ENCODE measurements at places on chromosomes 13 and 19.

DNA sequence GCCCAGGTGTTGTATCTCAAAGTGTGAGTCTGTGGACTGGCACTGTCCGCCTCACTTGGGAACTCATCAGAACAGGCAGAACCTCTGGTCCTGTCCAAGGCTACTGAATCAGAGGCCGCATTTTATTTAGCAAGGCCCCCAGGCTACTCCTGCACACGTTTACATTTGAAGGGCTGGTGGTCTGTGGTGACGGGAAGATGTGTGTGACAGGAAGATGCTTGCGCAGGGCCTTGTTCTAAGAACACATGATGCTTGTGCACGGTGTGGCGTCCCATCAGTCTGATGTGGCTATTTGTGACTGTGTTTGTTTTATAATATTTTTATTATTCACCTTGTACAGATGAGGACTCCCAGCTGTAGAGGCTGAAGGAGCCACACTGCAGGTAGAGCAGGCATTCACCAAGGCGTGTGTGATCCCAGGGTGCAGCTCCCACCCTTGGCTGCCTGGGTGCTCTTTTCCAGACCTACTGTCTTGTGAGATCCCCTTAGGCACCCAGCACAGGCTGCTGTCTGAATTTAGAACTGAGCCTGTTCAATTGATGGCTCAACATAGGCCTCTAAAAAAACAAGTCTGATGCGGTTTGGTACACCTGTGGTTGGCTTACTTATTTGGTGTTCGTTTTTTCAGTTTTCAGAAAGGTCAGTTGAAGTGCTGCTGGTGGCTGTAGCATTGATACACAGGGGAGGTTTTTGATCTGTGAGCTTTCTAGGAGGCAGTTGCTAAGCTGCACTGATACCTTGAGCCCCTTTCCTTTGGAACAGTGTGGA, 3.1 kb downstream of the SLC25A15 start:
- DNase-seq: no peak

DNA sequence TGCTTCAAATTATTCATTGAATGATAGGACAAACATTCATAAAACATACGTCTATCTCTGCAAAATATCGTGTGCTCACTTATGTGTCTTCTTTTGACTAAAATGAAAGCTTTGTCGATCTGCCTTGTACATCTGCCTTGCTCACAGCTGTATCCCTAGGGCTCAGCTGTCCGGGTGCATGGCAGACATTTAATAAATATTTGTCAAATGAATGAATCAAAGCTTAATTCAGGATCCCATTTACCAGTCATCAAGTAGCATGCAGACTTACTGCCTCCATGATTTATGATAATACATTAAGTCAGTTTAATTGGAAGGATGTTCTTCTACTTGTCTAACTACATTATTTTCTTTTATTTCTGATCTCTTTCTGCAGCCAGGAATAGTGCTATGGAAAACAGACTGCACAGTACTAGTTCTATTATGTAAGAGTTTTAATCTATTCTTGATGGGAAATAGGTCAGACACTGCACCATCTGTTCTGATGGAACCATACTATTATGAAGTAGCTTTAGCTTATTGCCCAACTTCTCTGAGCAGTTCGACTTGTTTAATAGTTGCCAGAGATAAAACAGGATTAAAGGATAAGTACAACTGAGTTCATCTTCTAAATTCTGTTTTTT, 13.2 kb downstream of the SLC46A3 start:
- no peak for DNase-seq

DNA sequence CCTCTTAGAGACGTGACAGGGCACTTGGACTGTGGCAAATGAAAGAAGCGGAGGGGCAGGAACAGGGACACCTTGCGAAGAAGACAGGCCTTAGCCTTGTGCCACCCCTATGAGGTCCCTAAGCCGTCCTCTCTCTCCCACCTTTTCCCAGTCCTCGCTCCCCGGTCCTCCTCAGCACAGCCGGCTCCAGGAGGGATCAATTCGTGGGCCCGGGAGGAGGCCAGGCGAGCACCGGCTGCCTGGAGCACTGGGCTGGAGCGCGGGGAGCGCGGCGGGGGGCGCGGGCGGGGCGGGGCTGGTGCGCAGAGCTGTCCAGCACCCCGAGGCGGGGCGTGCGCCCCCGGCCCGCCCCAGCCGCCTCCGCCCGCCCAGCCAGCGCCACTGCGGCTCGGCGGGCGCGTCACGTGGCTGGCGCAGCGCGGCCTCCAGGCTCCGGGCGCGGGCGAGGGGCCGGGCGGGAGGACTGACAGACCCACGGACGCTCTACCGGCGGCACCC, at the start of gene LRP3:
Gene LRP3 (plus strand): TSS at position 466 of the 498 bp plus-strand sequence. CDS start 456 bp downstream, outside the sequence.
- no peak for DNase-seq

DNA sequence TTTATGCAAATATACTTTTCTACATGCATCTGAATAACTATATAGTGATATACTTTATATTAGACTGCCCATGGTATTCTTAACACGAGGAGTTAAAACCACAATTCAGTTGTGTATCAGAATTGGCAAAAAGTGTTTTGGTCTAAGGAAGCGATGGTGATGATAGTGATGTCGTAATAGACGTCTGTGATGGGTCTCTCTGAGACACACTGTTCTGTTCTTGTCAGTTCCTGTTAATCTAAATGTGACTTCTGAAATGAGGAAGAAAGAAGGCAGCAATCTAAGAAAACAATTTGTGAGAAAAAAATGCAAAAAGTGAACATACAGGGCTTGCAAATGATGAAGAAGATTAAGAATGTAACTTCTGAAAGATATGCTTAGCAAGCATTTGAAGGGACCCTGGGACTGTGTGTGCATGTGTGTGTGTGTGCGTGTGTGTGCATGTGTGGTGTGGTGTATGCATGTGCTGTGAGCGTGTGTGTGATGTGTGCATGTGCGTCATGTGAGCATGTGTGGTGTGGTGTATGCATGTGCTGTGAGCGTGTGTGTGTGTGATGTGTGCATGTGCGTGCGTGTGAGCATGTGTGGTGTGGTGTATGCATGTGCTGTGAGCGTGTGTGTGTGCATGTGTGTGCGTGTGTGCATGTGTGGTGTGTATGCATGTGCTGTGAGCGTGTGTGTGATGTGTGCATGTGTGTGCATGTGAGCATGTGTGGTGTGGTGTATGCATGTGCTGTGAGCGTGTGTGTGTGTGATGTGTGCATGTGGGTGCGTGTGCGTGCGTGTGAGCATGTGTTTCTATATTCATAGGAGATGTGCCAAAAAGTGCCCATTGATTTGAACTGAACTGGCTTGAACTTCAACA, 131.8 kb downstream of the IRS2 start:
- no peak for DNase-seq

GRCh38 chr19:11485245-11485837, 4.5 kb upstream of the ELAVL3 start:
- no peak for DNase-seq

DNA sequence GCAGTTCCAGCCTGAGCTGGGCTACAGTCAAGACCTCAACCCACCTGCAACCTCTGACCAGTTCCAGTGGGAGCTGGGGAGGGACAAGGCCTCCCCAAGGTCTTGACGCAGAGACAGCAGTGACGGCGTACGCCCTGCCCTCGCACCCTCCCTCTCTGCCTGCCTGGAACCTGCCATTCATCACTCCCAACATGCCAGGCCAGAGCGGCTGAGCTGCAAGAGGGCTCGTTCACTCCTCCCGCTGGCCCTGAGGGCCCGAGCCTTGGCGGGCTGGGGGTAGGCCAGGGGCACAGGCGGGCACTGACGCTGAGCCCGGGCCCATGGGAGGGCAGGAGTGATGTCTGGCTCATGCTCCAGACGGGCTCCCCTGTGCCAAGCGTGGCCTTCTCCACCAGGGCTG, 8.2 kb downstream of the NDUFA11 start:
- no peak for DNase-seq

DNA sequence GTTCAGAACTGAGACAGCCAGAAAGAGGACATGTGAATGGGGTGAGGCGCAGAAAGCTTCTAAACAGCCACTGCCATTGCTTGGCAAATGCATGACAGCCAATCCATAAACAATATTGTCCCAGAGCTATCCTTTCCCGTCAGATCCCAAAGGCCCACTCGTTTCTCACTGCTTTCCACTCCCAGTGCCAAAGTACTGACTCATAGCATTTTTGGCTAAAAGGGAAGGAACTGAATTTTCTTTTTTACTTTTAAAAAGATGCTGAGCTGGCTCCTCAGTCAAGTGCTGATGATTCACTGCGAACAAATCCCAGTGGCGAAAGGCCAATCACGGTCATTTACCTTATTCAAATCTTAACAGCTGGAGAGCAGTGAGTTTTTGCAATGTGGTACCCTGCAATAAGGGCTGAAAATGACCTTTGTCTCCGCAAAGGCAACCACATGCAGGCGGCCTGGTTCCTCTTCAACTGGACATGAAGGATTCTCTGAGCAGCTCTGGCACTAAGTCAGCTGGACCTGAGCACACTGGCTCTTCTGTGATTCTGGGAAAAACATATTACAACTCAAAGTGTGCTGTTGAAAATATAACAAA, 151.7 kb downstream of the DCLK1 start:
- no peak for DNase-seq

DNA sequence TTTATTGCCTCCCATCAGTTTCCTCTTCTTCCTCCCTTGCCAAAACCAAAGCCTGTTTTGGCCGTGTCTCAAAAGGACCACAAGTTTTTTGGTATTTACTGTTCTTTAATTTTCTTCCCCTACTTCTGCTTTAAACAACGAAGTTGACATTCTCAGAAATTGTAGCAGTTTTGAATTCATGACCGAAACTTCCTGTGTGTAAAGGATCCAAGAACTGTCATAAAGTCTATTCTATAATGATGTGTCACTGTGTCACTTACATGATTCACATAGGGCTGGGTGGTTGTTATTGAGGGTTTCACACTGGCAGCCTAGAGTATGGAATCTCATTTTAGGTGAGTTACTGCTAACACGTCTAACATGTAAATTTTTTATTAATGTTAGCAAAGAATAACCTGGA, 741.0 kb upstream of the KLHL1 start:
- no peak for DNase-seq

- DNase-seq: no peak
These were observed 329.2 kb downstream of the LIG4 start for GRCh38 chr13:107886118-107886517.

- no peak for DNase-seq
These were observed 9.1 kb upstream of the SHISA7 start for GRCh38 chr19:55451965-55452748.

GRCh38 chr19:48632692-48633147, 4.5 kb downstream of the DBP start:
- no peak for DNase-seq

GRCh38 chr13:23644126-23644419, 73.9 kb downstream of the TNFRSF19 start:
- no peak for DNase-seq

GRCh38 chr19:35549174-35549788, 3.9 kb downstream of the TMEM147 start:
- DNase-seq: no peak

- no peak for DNase-seq
These were observed 221.5 kb upstream of the TSHZ3 start for GRCh38 chr19:31570718-31571117.

GRCh38 chr13:30908416-30908980, 2.4 kb downstream of the MEDAG start:
- no peak for DNase-seq

DNA sequence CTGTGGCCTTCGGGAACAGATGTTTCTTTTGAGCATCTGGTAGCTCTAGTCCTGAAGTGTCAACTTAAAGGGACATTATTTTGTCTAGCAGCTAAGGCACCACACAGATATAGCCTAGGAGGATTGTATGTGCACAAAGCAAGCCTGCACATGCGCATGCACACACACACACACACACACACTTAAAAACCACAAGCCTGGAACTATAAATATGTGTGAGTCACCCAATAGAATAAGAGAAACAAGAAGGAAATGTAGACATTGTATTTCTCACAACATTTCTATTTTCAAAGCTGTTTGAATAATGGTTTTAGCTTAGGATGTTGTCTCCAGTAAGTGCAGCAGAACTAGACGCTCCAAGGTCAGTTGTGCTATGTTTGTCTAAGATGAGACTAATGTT, 516.5 kb downstream of the SUCLA2 start:
- DNase-seq: no peak

- DNase-seq: no peak
These were observed 13.5 kb upstream of the FKRP start for GRCh38 chr19:46732172-46732938.

GRCh38 chr13:67821606-67822005, 591.5 kb upstream of the PCDH9 start:
- no peak for DNase-seq
